NB4 (cell line): ENCODE measurements at places on chromosomes 4 and X.

DNA sequence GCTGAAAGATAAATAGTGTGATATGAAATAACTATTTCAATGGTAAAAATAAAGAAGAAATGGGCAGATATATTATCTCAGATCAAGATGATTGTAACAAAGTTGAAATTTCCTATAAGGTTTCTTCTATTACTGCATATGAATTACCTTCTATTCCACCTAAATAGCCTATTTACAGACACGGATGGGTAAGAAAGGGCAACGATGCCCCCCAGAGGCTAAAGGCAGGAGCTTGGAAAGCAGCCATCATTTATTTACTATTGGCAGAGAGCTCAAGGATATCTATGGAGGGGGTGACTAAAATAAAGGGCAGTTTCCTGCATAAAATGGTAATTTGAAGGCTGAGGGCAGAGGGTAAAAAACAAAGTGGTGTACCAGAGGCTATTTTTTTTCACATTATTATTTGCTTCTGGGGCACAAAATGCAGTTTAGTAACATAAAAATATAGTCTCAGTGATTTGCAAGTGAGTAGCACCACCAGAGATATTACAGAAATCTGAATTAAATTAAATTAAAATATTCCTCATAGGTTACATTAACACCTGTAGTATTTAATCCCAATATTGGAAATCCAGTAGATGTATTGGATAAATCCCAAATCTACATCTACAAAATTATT lies 123.1 kb downstream of the BTC start:
- peak; percentile 62 for DNase-seq

DNA sequence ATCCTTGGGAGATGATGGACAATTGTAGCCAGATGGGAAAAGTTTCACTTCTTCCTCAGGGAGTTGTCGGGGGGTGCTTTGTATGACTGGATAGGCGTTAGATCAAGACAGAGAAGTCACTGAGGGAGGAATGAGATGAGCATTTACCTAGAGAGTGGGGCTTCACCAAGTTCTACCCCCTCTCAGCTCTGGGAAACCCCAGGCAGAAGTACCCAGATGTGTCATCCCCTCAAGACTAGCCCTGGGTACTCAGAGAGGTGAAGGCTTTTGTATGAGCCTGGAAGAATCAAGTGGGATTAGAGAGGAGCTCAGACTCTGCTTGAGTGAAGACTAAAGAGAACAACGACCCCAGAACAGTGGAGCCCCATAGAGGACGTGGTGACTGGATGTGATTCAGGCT lies 1.9 kb downstream of the MAGEB1 start:
- DNase-seq: no peak

DNA sequence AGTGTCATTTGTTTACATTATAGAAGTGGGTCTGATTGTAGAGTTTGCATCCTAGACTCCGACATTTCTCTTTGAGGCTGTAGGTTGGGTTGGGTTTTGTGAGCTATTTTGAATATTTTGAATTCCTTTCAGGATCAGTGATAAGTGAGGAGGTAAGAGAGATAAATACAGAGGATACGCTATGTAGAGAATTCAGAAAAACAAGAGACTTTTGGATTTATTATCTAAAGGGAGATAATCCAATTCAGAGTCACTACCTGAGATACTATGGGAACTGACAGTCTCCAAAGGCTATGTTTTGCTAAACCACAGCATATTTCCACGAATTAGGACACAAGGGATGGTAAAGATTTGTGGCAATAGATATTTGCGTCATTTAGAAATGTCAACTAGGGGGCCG lies 16.9 kb upstream of the RAP2C start:
- no peak for DNase-seq

- no peak for DNase-seq
These were observed 183.2 kb upstream of the WDFY3 start for GRCh38 chr4:85149676-85150075.

- DNase-seq: no peak
These were observed 276.0 kb upstream of the TET2 start for GRCh38 chr4:104870495-104871233.

DNA sequence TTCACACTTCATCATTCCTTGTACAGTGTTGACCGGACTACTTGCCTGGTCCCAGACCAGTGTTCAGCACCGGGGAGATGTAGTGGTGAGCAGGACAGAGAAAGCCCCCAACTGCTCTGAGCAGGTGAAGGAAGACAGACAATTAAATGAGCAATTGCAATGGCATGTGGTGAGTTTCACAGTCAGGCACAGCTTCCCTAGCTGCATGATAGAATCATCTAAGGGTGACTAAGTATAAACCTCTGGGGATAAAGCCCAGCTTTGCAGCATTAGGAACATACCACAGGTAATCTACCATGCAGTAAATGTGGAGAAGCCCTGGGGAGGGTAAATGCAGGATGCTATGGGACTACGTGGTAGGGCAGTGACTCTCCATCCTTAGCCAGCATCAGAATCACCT lies 47.8 kb downstream of the TMA16 start:
- no peak for DNase-seq

GRCh38 chr4:1746919-1747602 lies 25.7 kb downstream of the TACC3 start:
- DNase-seq: no peak

GRCh38 chr4:70863099-70863790 lies 23.6 kb upstream of the GRSF1 start:
- no peak for DNase-seq

DNA sequence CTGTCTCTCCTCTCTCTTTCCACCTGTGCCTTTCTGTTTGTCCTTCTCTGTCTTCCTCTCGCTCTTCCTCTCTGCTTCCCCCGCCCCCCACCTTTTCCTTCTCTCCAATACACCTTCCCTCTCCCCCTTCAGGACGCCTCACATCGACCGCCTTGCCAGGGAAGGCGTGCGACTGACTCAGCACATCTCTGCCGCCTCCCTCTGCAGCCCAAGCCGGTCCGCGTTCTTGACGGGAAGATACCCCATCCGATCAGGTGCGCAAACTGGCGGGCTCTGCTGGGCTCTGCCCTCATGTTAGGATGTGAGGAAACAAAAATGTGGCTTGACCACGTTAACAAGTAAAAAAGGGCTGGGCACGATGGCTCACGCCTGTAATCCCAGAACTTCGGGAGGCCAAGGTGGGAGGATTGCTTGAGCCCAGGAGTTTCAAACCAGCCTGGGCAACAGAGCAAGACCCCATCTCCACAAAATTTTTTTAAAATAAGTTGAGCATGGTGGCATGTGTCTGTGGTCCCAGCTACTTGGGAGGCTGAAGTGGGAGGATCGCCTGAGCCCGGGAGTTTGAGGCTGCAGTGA lies 35.2 kb downstream of the ARSF start:
- DNase-seq: no peak

GRCh38 chrX:134670134-134670924 lies 12.1 kb upstream of the PLAC1 start:
- no peak for DNase-seq

GRCh38 chr4:188665491-188666457 lies 526.5 kb downstream of the TRIML1 start:
- no peak for DNase-seq

- no peak for DNase-seq
These were observed 60.9 kb upstream of the PACRGL start for GRCh38 chr4:20639346-20639745.

DNA sequence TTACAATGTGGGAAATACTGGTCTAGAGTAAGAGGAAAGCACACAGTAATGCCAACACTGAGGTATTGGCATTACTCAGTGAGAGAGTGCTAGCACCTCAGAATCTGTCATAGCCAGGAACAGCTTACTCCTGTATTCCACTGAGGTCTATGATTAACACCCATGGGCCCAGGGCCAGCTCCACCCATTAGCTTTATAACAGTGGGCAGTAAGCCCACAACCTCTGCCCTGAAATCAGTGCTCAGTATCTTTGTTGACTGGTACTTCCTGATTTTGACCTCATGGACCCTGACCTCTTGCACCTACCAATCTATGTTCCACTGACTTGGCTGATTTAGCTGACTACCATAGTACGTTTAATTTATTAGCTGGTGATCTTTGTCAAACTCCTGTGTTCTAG lies 56.1 kb downstream of the LANCL3 start:
- no peak for DNase-seq

GRCh38 chr4:125787707-125788106 lies 473.0 kb downstream of the FAT4 start:
- DNase-seq: no peak

- DNase-seq: no peak
These were observed 243.3 kb downstream of the ARAP2 start for GRCh38 chr4:36000941-36001557.

- DNase-seq: peak; percentile 32
These were observed 69.0 kb downstream of the SLC16A2 start for GRCh38 chrX:74490247-74490646.

DNA sequence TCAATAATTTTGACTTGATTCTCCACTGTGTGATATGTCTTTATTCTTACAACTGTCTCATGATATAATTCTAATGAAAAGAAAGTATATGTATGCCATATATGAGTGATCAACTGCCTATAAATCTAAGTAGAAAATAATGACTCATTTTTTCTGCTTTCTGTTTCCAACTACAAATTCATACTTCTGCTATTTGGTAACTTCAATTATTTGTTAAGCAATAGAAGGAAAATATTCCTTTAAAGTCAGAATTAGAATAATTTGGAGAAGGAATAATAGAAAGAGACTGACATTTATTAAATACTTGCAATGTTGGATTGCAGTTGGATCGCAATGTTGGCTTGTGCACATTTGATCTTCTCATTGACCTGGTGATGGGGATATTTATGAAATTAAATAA lies 204.2 kb upstream of the PACRGL start:
- no peak for DNase-seq

- no peak for DNase-seq
These were observed 10.8 kb upstream of the PITX2 start for GRCh38 chr4:110633358-110634341.

- no peak for DNase-seq
These were observed 206.8 kb downstream of the IL15 start for GRCh38 chr4:141843136-141843535.

GRCh38 chr4:125316401-125316790 lies 1.6 kb downstream of the FAT4 start:
- DNase-seq: peak; percentile 0

- no peak for DNase-seq
These were observed 176.0 kb upstream of the WDFY3 start for GRCh38 chr4:85142451-85142850.

GRCh38 chrX:103467887-103468286 lies 51.4 kb downstream of the RAB40A start:
- DNase-seq: no peak

DNA sequence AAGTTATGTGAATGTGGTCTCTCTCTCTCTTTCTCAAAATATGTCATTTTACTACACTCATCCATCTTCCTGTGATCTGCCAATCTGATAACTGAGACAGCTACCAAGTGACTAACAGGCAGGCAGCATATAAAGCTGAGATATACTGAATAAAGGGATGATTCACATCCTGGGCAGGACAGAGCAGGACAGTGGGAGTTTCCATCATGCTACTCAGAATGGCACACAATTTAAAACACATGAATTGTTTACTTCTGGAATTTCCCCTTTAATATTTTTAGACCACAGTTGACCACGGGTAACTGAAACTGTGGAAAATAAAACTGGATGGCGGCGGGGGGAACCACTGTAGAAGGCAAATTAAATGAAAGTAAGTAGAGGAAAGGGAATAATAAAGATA lies 58.6 kb upstream of the DCTD start:
- DNase-seq: peak; percentile 87

DNA sequence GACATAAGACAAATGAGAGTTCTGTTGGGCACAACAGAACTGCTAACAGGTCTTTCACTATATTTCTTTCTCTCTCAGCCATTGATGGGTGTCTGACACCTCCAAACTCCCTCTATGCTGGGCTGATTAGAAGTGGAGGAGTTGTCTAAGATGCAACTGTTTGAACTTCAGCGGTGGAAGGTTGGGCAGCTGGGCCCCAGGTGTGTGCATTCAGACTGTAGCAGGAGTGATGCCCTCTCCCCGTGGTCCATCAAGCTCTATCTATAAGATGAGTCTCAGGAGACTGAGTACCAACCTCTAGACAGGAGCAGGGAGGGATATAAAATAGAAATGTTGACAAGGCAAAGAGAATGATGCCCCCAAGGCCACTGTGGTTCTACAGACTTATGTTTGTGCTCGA lies 28.2 kb upstream of the CHRNA9 start:
- DNase-seq: no peak
